ENCODE measurements at places on chromosomes 6 and 20.

DNA sequence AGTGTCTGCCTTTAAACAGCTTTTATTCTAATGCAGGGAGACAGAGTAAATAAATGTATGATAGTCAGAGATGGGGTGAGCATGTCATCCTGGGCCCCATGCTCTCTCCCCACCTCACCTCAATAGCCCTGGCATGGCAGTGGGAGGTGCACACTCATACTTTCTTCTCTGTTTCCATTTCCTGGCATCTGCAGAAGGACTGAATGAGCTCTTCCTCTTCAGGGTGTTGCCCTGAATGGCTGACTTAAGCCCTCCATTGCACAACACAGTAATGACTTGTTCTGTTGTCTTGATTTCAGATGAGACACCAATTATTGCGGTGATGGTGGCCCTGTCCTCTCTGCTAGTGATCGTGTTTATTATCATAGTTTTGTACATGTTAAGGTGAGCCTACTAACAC is 57.0 kb upstream of the GNRH2 start:
- DNase-seq = peak; percentile 80

- no peak for DNase-seq
Measured at GRCh38 chr6:137938770-137939379, 71.8 kb downstream of the TNFAIP3 start.

DNA sequence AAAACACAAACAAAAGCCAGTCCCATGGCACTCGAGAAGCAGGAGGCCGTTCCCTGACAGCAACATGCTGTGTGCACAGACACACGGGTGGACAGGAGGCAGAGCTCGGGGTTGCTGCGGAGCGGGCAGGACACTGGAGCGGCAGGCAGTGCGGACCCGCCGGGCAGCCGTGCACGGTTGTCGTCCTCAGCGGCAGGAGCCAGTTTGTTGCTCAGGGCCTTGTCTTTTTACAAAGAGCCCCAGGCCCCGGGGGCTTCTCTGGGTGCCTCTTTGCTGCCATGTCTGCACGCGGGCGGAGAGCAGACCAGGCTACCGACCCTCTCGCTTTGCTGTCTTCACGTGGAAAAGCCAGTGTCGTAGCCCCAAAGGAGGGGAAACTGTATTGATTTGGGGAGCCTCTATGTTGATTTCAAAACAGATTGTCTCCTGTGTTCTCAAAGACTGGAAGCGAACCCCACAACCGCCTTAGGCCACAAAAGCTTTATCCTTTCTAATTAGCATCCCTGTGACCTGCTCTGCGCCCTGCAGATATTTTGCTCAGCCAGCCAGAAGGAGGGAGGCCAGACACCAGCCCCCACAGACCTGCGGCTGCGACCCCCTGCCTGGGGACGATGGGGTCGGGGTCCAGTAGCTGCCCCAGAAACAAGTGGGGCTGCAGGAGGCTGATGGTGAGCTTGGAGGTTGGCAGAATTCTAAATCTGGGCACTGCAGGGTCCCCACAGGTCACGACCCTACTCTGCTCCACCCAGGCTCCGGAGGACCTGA is 50.2 kb downstream of the ERMARD start:
- DNase-seq = no peak

- DNase-seq = peak; percentile 89
Measured at GRCh38 chr20:35303735-35304491, 11.7 kb upstream of the FAM83C start.

GRCh38 chr6:56767892-56768531 is 125.3 kb upstream of the DST start:
- no peak for DNase-seq
